A172 (cell line): ENCODE measurements at places on chromosomes 12 and 14.

DNA sequence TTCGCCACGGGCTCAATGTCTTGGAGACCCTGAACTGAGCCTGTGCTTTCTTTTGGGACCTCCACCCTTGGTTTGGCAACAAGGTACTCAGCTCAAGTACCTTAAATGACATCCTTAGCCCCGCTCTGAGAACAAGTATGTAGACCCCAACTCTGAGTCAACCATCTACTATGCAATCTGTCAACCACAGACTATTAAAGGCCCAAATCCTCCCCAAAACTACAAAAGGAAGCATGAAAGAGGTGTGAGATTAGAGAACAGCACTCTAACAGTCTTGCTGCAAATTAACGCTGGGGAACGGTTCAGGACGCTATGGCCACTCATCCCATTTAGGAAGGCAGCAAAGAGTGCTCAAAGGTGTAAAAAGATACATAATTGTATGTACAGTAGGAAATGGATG is 52.1 kb downstream of the CCDC88C start:
- DNase-seq = no peak

- DNase-seq = peak; percentile 2
Observed at GRCh38 chr14:65560340-65561027, 148.0 kb downstream of the FUT8 start.

- DNase-seq = no peak
Observed at GRCh38 chr12:52873513-52873831, 24.7 kb upstream of the KRT78 start.

DNA sequence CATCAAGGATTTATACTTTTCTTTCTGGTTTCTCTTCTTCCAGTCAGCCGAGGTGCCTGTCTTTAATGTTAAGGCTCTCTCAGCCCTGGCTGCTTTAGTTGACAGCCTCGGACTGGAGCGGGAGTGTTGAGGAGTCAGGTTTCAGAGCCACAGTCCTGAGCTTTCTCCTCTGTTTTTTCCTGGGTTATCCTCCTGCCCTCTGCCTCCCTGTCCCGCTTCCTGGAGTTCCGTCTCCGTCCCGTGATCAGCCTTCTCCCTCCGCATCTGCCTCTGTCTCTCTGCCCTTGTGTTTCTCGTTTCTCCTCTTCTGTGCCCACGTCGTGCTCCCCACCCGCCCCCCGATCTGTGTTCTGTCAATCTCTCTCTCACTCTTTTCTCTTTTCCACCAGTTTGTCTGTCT is 33.0 kb downstream of the IQSEC3 start:
- no peak for DNase-seq

- DNase-seq = no peak
Observed at GRCh38 chr14:102646615-102647014, 54.2 kb downstream of the RCOR1 start.

DNA sequence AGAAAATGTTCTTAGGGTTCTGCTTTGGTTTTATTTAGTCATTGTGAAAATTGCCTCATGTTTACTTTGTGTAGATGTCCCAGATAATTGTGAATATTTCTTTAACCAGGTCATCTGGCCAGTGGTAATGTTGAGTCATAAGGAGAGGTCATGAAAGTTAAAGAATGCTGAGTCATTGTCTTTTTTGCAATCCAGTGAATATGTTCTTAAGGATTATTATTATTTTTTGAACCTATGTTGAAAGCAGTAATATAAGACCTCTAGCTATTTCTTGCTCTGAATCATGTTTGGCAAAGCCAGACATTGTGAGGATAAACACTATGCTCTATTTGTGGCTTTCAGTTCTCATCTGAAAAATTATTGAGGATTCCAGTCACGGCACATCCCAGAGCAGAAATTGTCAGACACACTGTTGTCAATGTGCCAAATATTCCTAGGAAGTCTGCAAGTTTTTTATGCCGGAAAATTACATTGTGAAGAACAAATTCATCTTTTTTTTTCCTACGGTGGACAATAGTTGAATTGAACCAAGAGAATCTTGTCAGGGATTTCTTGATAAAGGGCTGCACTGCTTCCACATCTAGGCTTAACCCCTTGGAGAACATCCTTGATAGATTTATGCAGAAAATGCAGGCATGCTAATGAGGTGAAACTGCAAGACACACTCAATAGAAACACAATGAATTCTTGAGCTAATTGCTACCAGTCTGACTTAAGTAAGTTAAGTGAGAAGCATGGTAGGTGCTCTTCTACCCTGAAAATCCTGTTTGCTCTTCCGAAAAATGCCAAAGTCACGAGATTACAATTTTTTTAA is 369.6 kb downstream of the ATP23 start:
- peak; percentile 91 for DNase-seq

DNA sequence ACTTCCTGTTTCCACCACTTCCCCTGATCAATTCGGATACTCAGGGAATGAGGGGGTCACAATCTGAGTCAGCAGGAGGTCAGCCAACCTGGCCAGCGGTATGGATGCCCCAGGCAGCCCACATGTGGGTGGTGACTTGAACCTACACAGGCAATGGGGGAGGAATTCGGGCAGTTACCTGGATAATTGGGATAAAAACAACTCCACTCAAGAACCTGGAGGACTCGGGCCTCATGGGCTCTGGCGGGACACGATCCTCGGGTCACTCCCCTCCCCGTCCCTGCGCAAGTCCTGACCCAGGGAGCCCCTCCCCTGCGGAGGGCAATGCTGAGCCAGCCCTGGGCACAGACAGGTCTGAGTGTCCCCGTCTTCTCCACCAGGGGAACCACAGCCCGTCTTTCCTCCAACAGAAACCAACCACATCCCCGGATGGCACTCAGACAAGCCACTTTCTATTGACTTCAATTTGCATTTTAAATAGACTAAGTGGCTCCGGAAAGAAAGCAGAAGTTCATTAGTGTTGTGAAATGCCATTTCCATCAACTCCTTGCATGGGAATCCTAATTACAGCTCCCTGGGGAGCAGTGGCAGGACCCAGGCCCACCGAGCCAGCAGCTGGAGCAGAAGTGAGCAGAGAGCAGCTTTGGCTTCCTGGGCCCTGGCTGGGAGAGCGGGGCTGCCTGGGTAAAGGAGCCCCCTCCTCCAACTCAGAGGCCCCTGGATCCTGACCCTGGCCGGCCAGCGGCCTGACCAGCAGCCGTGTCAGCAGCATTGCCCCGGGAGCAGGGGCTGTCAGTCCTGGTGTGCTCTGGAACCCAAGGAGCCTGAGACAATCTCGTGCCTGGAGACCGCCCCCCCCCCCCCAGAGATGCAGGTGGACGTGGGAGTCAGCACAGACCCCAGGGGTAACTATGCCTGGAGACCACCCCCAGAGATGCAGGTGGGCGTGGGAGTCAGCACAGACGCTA is 374.1 kb downstream of the ADGRD1 start:
- DNase-seq = no peak

DNA sequence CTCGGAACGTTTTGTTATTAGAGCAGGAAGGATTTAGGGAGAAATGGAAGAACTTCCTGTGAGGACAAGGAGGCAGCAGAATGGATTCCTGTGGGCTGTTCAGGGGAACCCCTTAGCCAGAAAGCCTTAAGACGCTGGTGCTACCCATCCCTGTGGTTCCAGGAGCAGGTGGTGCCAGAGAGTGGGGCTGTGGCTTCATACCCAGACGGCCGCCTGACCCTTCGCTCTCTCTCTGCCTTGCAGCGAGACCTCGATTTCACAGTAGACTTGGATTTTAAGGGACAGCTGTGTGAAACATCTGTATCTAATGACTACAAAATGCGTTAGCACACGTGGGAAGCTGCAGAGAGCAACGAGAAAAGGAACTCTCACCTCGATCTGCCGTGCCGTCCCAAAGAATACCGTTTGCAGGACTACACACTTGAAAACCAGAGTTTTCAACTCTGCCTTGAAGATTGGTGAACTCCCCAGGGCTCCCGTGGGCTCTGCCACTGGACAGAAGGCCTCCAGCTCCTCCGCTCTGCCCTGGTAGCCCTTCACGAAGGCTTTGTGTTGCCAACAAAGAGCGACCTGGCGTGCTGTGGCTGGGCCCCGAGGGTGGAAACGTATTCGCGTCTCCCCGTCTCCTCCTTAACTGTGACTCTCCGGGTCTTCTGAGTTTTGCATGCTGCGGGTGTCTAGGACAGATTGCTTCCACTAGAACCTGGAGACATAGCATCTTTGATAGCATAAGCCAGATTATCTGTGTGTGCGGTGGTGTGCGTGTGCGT is 102.0 kb downstream of the PRMT8 start:
- DNase-seq = no peak

DNA sequence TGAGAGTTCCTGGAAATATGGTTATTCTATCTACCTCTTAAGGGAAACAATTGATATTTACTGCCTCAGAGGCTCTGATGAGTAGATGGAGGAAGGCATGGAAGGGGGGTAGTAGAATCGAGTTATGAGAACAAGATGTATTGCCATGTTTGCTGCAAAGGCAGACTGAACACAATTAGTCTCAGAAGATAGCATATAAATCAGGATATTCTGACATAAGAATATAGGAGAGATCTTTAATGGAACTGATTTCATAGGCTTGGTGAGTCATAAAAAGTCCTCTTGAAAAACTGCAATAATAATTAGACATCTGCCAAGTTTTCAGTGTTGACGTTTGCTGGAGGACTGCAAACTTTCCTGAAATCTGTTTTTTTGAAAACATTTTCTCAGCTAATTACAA is 636.1 kb downstream of the TMTC2 start:
- DNase-seq = no peak

DNA sequence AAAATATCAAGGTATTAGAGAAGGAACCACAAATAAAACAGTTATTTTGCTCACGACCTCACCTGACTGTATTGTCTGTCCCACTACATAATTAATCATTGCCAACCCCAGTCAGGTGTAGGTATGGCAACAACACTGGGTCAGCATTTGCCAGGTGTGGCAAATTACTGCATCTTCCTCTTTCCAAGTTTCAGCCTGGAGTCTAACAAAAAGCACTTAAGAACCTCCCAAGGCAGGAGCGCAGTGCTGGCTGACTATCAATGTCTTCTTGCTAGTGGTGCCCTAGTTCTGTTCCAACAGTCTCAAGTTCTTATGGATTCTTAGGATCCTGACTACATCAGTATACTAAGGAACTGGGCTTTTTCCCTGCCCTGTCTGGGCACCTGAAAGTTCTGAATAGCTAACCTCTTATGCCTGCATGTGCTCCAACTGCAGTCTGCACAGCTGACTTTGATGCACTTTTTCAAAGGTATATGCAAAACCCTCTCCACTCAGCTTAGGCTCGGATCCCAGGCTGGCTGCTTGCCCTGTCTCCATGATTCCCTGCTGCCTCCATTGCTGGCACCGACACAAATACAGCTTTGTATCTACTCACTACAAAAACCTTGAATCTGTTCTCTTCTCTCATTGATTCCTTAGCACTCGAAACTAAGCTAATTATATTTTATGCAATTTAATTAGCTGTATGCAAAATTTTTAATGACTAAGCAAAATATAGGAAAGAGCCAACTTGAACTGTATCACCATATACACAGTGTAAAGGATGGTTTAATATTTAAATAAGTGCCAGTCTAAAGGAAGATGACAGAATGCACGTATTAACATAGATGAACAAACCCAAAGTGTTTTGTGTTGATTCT is 113.3 kb downstream of the PRKD1 start:
- no peak for DNase-seq

- DNase-seq = no peak
Observed at GRCh38 chr12:89968151-89968700, 259.6 kb upstream of the ATP2B1 start.

DNA sequence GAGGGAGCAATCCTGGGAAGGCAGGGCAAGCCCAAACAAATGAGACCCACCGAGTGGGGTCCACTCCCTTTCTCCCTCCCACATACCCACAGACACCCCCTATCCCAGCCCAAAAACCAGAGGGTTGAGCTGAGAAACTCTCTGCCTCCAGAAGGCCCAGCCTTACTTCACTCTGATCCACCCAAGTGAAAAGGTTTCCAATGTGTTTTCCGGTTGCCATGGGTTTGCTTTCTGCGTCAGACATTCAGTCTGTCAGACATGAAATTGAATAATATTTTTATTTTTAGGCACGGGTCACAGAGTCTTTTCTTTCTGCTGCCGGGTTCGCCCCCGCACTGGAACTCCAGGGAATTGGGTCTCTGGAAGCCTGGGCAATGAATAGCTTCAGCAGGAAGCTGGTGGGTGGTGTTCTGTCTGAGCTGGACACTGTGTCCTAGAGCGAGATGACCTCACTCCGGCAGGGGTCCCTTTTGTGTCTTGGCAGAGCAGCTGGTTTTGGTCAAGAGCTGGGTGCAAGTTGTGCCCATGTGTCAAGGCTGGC is 69.8 kb upstream of the CLMN start:
- no peak for DNase-seq

DNA sequence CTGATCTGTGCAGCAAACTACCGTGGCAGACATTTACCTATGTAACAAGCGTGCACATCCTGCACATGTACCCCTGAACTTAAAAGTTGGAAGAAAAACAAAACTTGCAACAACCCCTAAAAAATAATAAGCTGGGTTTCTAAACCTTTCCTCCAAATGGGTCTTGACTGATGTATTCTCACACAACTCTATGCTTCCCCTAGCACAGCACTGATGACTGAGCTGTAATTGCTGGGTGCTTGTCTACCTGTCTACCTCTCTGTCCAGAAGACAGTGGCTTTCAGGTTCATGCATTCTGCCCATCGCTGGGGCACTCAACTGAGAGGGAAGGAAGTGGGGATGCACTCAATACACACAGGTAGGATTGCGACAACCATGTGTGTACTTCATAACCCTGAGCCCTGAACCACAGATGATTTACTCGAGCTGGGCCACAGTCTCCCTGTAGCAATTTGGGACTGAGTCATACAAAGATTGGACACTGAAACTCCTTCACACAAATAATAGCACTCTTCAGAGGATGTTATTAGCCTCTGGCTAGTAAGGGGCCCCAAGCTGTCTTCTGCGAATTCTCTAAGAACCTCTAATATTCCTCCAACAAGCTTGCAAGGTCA is 44.8 kb upstream of the TMPO start:
- DNase-seq = no peak

DNA sequence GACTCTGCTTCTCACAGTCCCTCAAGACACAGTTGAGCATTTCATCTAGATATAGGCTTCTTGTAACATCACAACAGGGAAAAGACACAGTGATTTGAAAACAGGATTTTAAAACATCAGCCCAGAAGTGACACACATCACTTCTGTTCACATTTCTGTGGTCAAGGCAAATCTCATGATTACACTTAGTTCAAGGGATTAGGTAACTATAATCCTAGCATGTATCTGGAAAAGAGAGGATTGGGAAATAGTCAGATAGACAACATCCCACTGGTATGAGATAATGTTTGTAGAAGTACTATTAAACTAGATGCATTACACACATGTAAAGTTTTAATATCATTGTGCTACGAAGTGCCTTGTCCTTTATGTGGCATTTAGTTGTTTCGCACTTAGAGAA is 252.6 kb upstream of the PRKD1 start:
- no peak for DNase-seq

DNA sequence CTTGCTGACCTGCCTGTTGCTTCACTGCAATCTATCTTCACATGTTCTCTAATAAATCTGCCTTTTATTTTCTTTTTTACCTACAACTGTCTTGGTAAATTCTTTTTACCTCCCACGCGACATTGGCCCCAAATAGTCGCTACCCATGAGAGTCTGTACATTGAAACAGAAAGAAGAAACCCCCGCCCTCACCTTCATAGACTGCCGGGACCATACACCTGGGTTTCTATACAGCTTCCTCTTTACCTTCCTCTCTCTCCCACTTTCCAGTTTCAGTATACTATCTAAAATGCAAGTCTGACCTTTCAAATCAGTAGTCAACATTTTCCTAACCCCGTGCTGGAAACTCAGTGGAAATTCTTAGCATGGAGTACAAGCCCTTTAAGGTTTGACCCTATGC is 4.8 kb downstream of the SLC8A3 start:
- DNase-seq = no peak
